ENCODE measurements at places on chromosomes 16 and 17.

DNA sequence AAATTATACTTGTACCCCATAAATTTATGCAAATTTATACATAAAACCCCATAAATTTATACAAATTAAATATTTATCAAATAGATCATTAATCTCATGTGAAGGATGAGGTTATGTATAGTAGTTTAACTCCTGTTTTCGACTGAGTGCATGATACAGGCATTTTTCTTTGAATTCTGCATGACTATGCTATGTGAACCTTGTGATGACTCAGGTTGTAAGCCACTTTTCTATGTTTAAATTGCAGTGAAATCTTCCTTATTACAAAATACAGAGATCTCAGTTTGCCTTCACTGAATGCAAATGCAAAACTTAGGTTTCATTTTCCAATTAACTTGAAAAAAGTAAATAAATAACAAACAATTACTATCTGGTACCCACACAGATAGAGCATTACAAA, 843.7 kb downstream of the CDH11 start:
- no peak for DNase-seq

DNA sequence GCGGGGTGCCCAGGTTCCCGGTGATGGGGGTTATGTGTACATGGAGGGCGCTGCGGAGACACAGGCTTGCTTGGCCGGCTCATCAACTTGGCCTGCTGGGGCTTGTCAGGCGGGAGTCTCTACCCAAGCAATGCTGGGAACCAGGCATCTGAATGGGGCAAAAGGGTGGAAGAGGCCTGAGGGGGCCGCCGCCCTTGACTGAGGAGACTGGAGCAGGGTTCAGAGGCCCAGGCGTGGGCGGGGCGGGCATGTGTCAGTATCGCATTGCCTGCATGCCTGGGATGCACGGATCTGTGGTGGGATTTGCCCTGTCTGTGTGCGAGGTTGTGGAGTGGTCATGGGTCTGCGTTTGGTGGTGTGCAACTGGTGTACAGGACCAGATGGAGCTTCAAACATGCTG, 21.1 kb downstream of the ARHGAP23 start:
- DNase-seq, result peak; percentile 81

- peak; percentile 91 for DNase-seq
Measured at GRCh38 chr16:89319886-89320781, 102.6 kb downstream of the ZNF778 start.

- DNase-seq, result no peak
Measured at GRCh38 chr16:81201267-81201666, 37.2 kb upstream of the BCO1 start.

DNA sequence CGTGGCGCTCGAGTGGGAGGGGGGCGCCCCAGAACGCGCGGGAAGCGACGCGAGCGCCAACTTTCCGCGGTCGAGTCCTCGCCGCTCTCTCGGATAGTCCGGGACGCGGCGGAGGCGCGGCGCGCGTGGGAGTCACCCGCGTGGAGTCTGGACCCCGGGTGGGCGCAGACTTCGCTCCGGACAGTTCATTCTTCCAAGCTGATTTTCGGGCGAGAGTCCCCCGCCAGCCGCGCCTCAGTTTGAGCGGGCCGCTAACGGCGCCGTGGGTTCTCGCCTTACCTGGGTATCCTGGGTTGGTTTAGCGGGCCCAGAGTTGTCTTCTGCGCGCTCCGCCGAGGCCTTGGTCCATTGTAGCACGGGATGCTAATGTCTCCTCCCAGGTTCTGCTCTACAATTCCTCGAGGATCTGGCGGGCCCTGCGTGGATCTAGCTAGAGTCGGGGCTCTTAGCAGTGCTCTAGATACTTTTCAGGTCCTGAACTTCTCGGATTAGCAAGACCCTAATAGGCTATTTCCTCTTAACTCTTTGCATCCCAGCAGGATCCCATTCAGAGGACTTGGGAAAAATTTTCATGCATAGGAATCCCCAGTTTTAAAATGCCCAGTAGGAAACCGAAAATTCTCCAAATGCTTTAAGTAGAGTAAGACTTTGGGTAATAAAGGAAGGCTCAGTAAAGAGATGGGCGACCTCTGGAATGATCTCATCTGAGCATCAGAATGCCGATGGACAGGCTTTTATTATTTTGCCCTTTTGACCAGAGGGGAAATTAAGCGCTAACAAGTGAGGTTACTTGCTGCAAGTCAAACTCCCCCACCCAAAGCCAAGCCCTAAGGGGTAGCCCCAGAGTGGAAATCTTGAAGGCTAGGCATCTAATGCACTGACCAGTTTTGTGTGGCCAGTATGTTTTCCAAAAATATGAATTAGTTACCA, 537 bp upstream of the GJC1 start:
- DNase-seq, result no peak

All from mammary epithelial cell (primary cell).